ENCODE measurements at places on chromosomes 4 and X.

DNA sequence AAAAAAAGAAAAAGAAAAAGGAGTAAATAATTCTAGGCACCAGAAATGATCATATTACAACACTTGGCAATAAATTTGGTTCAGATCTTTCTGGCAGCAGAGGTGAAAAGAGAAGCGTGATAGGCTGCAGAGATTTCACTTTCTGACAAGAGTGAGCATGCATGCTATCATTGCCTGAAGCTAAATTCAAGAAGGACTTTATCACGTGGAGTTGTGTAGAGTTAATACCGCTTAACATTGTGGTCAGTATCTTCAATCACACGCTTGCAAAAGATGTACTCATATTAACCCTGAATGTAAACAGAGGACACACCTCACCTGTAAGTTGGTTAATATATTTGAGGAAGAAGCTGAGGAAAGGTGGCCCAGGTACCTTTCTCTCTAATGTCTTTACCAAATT lies 31.4 kb upstream of the RBPJ start:
- DNase-seq, result no peak

DNA sequence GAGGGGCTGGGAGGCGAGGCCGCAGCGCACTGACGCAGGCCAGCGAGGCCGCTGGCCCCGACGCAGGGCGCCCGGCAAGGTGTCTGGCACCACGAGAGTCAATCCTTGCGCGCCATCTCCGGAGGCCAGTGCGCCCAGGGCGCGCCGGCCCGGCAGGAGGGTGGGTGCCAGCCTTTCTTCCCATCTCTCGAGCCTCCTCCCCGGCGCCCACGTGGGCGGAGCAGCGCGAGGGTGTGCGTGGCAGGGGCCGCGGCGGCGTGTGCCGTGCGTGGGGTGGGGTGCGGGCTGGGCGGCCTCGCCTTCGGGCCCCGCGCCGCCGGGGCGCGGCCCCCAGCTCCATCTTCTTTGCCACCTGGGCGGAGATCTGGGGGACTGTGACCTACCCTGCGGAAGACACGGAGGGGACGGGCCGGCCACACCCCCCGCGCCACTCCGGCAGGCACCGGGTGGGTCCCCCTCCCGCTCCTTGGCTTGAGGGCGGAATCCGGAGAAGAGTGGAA lies 877 bp downstream of the JAKMIP1 start:
- DNase-seq, result no peak

- no peak for DNase-seq
Observed at GRCh38 chr4:6855692-6856297, 53.8 kb upstream of the TBC1D14 start.

DNA sequence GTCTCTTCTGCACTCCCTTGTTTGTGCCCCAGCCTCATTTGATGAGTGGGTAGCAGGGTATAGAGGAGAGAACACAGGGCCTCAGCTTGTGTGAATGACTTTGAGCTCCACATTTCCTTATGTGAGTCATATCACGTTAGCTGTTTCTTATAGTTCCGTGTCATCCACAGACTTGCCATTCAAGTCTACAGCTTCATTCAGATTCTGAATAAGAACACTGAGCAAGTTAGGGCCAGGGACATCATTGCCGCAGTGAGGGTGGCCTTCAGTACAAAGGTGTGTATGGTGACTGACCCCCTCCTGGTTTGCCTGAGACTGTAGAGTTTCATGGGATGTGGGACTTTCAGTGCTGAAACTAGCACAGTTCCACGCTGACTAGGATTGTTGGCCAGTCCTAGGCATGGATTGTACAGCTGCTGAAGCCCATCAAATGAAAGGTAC lies 23.6 kb downstream of the KLF3 start:
- no peak for DNase-seq

Data from activated CD4-positive, CD25-positive, alpha-beta regulatory T cell (primary cell).